Activated CD4-positive, alpha-beta T cell treated with anti-CD3 and anti-CD28 coated beads for 36 hours (primary cell): ENCODE measurements at places on chromosomes 3 and 15. TPM values are rescaled to one million over a fixed set of nuclear protein-coding genes. Genes with fewer than 3 reads are reported as not detected.

GRCh38 chr15:59039225-59039624, 51.8 kb downstream of the RNF111 start:
- DNase-seq, result no peak

DNA sequence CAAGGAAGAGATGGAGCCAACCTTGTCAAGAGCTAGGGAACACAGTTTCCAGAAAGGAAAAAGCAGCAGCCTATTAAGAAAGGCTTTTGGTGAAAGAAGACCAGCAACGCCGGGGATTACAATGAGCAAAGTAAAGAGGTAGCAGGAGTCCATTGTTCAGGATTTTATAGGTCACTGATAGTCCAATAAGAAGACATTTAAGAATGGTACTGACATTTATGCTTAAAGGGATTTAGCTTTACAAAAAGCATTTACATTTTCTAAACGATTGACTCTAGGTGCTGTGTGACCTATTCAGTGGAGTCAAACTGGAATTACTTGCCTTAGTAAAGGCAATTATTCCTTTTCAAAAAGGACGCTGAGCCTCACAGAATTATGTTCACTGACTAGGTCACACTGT, 40.8 kb downstream of the CSNK1G1 start:
- DNase-seq, result no peak

DNA sequence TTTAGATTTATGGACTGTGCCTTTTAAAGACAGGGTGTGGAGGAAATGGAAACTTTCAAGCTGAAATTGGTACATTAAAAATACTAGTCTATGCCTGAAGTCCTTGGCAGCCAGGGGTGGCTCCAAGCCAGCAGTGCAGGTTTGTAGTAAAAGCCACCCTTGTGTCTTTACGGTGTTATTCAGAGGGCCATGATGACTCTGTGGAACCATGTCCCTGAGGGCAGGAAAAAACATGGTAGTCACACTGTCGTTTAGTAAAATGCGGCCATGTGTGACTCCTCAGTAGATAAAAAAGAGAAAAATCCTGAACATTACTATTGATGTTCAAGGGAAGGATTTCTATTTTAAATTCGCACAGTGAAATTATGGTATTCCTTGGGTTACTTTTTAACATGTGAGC, 2.7 kb downstream of the FAN1 start:
- DNase-seq, result no peak

- peak; percentile 69 for DNase-seq
These were observed 536 bp downstream of the ATP10A start for GRCh38 chr15:25862472-25863110.

CX3CR1 gene
- 0.16 TPM for total RNA-seq

SUSD5 gene
- total RNA-seq, result not detected

UACA gene
- 6.6 TPM for total RNA-seq

CCRL2 gene
- 1.0 TPM for total RNA-seq

GRCh38 chr15:66838671-66839239, 136.7 kb downstream of the SMAD6 start:
- no peak for DNase-seq

DNA sequence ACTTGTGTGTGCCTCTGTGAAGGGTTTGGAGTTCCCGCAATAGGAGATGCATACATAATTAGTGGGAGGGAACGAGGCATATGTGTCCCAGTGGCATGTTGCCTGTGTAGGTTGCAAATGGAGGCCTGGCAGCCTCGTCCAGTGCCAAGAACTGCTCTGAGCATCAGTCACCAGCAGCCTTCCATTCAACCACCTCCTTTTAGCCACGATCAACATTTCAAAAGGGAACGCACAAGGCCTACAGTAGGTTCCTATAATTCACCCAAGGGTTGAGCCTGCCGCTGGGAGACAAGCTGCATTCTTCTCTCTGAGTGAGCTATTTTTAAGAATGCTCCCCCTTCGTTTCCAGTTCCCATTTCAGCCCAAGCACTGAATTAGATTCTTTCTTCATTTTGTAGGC, 78.8 kb upstream of the CTNNB1 start:
- no peak for DNase-seq

DNA sequence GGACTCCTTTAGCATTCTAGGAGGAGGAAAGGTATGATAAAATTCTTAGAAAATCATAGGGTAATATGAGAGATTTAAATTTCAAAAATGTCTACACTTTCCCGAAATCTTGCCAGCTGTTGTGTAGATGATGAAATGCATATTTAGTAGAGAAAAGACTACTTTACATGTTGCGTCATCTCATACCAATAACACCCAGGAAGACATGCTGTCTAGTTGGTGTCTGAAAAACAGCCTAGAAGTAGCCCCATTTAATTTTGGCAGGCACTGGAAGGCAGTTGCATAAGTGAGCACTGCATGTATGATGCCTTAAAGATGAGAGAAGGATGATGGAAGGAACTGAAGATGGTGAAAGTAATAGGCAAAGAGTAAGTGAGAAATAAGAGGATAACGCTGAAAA, 310.5 kb upstream of the TPM1 start:
- no peak for DNase-seq

- no peak for DNase-seq
These were observed 10.0 kb upstream of the SLC22A13 start for GRCh38 chr3:38255627-38256026.

GRCh38 chr15:27330326-27330725, 359.3 kb downstream of the GABRG3 start:
- no peak for DNase-seq

TEX9 gene
- total RNA-seq, result 1.5 TPM

GRCh38 chr3:142027300-142027699, 122.0 kb downstream of the TFDP2 start:
- no peak for DNase-seq

GRCh38 chr15:94411285-94411684, 179.9 kb downstream of the MCTP2 start:
- DNase-seq, result no peak
